Activated naive CD4-positive, alpha-beta T cell treated with anti-CD3 and anti-CD28 coated beads, Interleukin-2, amount 10 ng/mL, durations not matched to agents 7 days and 5 days (primary cell): ENCODE measurements at places on chromosomes 7 and 10.

DNA sequence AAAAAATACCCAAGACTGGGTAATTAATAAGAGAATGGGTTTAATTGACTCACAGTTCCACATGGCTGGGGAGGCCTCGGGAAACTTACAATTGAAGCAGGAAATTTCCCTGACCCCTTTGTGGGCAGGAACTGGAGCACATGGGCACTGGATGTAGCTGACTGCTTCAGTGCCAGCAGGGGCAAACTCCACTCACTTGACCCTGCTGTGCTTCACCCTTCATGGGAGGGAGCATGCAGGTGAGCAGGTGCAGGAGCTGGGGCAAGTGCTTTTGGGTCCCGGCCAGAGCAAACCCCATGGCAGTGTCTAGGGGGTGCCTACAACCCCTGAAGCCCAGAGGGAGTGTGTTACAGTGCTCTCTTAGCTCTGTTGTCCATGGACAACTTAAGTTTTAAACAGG lies 132.6 kb downstream of the AKR1D1 start:
- H3K36me3 ChIP-seq = no peaks in the 10 kb centered on the region
- no peak overlapping the region for H3K4me3 ChIP-seq
- no peaks in the 10 kb centered on the region for H3K4me1 ChIP-seq
- H3K27me3 ChIP-seq = no peaks in the 10 kb centered on the region
- H3K27ac ChIP-seq = no peak overlapping the region

DNA sequence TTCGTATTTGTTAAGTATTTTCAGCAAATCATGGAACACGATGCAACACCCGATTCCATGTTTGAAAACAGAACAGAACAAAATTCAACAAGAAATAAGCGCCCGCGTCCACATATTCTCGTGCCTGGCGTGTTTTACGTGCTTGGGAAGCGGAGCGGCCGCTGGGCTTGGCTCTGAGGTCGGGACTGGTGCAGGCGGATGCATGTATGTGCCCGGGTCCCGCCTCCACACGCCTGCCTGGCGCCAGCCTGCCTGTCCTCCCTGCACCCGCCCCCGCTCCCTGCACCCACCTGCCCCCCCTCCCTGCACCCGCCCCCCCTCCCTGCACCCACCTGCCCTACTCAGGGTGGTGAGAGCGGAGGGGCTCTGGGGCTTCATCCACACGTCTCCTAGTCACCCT lies 454.5 kb downstream of the DNAJB6 start:
- no peak for DNase-seq
- H3K27me3 ChIP-seq = no peaks in the 10 kb centered on the region
- no peaks in the 10 kb centered on the region for H3K36me3 ChIP-seq

- no peak overlapping the region for H3K27ac ChIP-seq
- peaks cover 37% of the 10 kb centered on the region for H3K27me3 ChIP-seq
- peaks cover 31% of the 10 kb centered on the region for H3K4me1 ChIP-seq
- DNase-seq = peak; percentile 46
These were observed 100.2 kb upstream of the PRSS58 start for GRCh38 chr7:142357953-142358520.

DNA sequence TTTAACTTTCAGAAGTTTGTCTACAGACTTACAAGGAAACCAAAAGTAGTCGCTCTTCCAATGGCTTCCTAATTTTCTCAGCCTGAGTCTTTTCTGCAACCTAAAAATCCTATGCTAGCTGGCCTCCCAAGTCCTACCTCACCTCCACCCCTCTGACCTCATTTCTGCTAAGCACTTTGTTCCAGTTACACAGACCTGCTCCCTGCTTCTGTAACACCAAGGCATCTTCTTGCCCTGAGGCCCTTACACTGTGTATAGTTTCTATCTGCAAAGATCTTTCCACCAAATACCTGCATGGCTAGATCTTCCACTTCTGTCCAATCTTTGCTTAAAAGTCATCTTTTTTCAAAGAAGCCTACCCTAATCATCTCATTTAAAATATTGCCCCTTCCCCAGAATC lies 1.9 kb upstream of the SNX13 start:
- H3K27me3 ChIP-seq = peaks cover 7% of the 10 kb centered on the region
- H3K4me1 ChIP-seq = peaks cover 49% of the 10 kb centered on the region
- no peak overlapping the region for H3K4me3 ChIP-seq
- no peak for DNase-seq
- H3K27ac ChIP-seq = no peak overlapping the region
- peaks cover 5% of the 10 kb centered on the region for H3K36me3 ChIP-seq

- H3K27ac ChIP-seq = no peak overlapping the region
- no peaks in the 10 kb centered on the region for H3K27me3 ChIP-seq
- H3K36me3 ChIP-seq = no peaks in the 10 kb centered on the region
- no peak for DNase-seq
These were observed 156.1 kb upstream of the PLXDC2 start for GRCh38 chr10:19659920-19660655.

GRCh38 chr10:78162853-78163252 lies 129.2 kb downstream of the RPS24 start:
- no peak for DNase-seq
- no peak overlapping the region for H3K4me3 ChIP-seq
- H3K4me1 ChIP-seq = no peaks in the 10 kb centered on the region

- H3K4me1 ChIP-seq = peaks cover 13% of the 10 kb centered on the region
- no peak overlapping the region for H3K4me3 ChIP-seq
- no peaks in the 10 kb centered on the region for H3K36me3 ChIP-seq
These were observed 41.4 kb upstream of the ZMIZ1 start for GRCh38 chr10:79027147-79028055.

GRCh38 chr10:11822809-11823121 lies 391 bp upstream of the PROSER2 start:
- peaks cover 80% of the 10 kb centered on the region for H3K27me3 ChIP-seq
- H3K36me3 ChIP-seq = no peaks in the 10 kb centered on the region
- H3K4me3 ChIP-seq = peak overlapping the region; percentile 28
- DNase-seq = no peak
- H3K27ac ChIP-seq = no peak overlapping the region
- peaks cover 8% of the 10 kb centered on the region for H3K4me1 ChIP-seq

DNA sequence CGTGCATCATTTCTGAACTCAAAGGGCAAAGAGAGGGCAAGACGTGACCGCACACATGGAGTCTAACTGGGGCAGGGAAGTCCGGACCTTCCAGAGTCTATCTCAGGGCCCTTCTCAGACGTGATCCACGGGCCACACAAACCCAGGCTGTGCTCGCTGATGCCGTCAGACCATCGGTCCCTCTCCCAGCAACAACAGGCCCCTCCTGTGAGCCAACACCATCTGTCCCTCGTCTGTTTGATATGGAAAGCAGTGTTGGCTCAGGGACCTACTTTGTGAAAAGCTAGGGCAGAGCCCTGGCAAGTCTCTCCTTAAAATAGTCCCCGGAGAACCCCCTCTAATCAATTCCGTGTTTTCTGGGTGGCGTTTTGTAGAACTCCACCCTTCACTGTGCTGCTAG lies 208.8 kb downstream of the TCERG1L start:
- H3K27ac ChIP-seq = no peak overlapping the region
- H3K27me3 ChIP-seq = no peaks in the 10 kb centered on the region
- DNase-seq = no peak

GRCh38 chr10:102645741-102646609 lies 1.7 kb downstream of the TRIM8 start:
- peak overlapping the region; percentile 96 for H3K27ac ChIP-seq
- H3K36me3 ChIP-seq = peaks cover 10% of the 10 kb centered on the region
- peak; percentile 81 for DNase-seq
- peak overlapping the region; percentile 92 for H3K4me3 ChIP-seq
- peaks cover 55% of the 10 kb centered on the region for H3K4me1 ChIP-seq

DNA sequence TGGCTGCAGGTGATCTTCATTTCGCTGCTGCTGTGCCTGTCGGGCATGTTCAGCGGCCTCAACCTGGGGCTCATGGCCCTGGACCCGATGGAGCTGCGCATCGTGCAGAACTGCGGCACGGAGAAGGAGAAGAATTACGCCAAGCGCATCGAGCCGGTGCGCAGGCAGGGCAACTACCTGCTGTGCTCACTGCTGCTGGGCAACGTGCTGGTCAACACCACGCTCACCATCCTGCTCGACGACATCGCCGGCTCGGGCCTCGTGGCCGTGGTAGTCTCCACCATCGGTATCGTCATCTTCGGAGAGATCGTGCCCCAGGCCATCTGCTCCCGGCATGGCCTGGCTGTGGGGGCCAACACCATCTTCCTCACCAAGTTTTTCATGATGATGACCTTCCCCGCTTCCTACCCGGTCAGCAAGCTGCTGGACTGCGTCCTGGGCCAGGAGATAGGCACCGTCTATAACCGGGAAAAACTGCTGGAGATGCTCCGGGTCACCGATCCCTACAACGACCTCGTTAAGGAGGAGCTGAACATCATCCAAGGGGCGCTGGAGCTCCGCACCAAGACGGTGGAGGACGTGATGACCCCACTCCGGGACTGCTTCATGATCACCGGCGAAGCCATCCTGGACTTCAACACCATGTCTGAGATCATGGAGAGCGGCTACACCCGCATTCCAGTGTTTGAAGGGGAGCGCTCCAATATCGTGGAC lies 1.3 kb downstream of the CNNM2 start:
- peak overlapping the region; percentile 91 for H3K4me3 ChIP-seq
- H3K27ac ChIP-seq = no peak overlapping the region
- DNase-seq = peak; percentile 43

- H3K27me3 ChIP-seq = peaks cover 22% of the 10 kb centered on the region
- no peak for DNase-seq
- no peak overlapping the region for H3K4me3 ChIP-seq
These were observed 137.7 kb upstream of the PFKP start for GRCh38 chr10:2929480-2930258.

- no peaks in the 10 kb centered on the region for H3K4me1 ChIP-seq
- H3K27me3 ChIP-seq = no peaks in the 10 kb centered on the region
- H3K4me3 ChIP-seq = no peak overlapping the region
- no peaks in the 10 kb centered on the region for H3K36me3 ChIP-seq
These were observed 186.2 kb downstream of the CFTR start for GRCh38 chr7:117666031-117666430.

DNA sequence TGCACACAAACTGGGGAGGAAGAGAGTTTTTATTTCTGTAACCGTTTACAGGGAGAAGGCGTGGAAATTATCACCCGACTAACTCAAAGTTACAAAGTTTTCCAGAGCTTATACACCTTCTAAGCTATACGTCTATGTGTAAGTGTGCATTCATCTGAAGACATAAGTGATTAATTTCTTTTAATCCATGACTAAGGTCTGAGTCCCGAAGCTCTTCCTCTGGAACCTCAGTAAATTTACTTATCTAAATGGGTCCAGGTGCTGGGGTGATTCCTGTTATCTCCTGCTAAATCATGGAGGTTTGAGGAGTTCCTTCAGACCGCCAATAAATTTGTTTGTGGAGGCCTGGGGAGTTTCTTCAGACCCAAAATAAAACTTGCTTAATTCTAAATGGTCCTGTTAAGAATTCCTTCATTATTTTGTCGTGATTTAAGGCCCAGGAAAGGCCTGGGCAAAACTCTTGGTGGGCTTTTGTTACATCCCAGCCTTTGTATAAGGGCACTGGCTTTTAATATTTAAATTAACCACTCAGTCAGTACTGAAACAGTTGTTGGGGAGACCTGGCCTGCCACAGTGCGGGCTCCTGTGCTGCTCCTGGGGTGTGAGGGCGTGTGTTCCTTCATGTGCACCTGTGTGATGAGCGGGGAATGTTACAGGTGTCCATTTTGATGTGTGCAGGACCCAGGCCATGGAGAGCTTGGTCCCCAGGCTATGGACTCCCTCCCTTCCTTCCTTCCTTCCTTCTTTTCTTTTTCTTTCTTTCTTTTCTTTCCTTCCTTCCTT lies 5.8 kb upstream of the METTL27 start:
- no peaks in the 10 kb centered on the region for H3K36me3 ChIP-seq
- no peak overlapping the region for H3K27ac ChIP-seq
- H3K4me3 ChIP-seq = no peak overlapping the region
- H3K27me3 ChIP-seq = peaks cover 56% of the 10 kb centered on the region

- H3K36me3 ChIP-seq = no peaks in the 10 kb centered on the region
- no peak overlapping the region for H3K27ac ChIP-seq
- H3K4me1 ChIP-seq = no peaks in the 10 kb centered on the region
- no peaks in the 10 kb centered on the region for H3K27me3 ChIP-seq
- DNase-seq = no peak
These were observed 301.9 kb downstream of the CDK14 start for GRCh38 chr7:90897961-90898469.

- no peak overlapping the region for H3K27ac ChIP-seq
- no peak for DNase-seq
- H3K4me1 ChIP-seq = no peaks in the 10 kb centered on the region
- no peaks in the 10 kb centered on the region for H3K36me3 ChIP-seq
- H3K4me3 ChIP-seq = no peak overlapping the region
These were observed 34.6 kb upstream of the INSIG1 start for GRCh38 chr7:155263051-155263450.

GRCh38 chr10:61904733-61905725 lies 3.5 kb downstream of the ARID5B start:
- peak; percentile 47 for DNase-seq
- H3K36me3 ChIP-seq = peaks cover 42% of the 10 kb centered on the region
- no peaks in the 10 kb centered on the region for H3K27me3 ChIP-seq
- peaks cover 49% of the 10 kb centered on the region for H3K4me1 ChIP-seq

GRCh38 chr10:125152450-125153368 lies 7.7 kb downstream of the CTBP2 start:
- H3K36me3 ChIP-seq = no peaks in the 10 kb centered on the region
- H3K4me3 ChIP-seq = no peak overlapping the region
- H3K27me3 ChIP-seq = peaks cover 87% of the 10 kb centered on the region
- no peak for DNase-seq

DNA sequence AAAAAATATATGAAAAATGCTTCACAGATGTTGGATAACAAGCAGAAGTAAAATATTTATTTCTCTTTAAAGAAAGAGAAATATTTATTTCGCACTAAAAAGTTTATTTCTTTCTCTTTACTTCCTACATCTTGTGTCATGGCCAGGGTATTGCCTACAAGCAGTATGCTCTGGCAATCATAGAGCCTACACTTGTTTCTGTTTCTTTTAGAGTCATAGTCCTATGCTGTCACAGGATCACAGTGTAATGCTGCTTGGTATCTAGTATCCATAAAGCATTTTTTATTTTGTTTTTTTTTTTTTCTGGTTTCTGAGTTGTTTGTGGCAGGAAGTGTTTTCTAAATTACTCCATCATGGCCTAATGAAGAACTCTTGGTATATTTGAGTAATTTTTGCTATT lies 116.0 kb downstream of the ATRNL1 start:
- H3K36me3 ChIP-seq = no peaks in the 10 kb centered on the region
- H3K4me3 ChIP-seq = no peak overlapping the region
- no peak for DNase-seq
- H3K27me3 ChIP-seq = no peaks in the 10 kb centered on the region

- H3K27ac ChIP-seq = peak overlapping the region; percentile 97
- DNase-seq = peak; percentile 86
- peaks cover 3% of the 10 kb centered on the region for H3K27me3 ChIP-seq
- peaks cover 73% of the 10 kb centered on the region for H3K4me1 ChIP-seq
- peak overlapping the region; percentile 58 for H3K4me3 ChIP-seq
These were observed 48.8 kb upstream of the CARD11 start for GRCh38 chr7:3092468-3092867.
